Esophagus muscularis mucosa (tissue), 4 donors: ENCODE measurements at places on chromosomes 3 and 15. TPM values are rescaled to one million over a fixed set of nuclear protein-coding genes. Genes with fewer than 3 reads are reported as not detected.

The LRRC49 gene
- 8.4 TPM for total RNA-seq

The SCN11A gene
- 0.71 TPM for total RNA-seq

The SCAANT1 gene
- not detected for total RNA-seq

The RPL39L gene
- 8.3 TPM for total RNA-seq

The TRH gene
- total RNA-seq = not detected

The CCK gene
- 2.2 TPM for total RNA-seq

The TRNT1 gene
- total RNA-seq = 10.8 TPM

The SLC22A13 gene
- total RNA-seq = 0.29 TPM

The LYZL4 gene
- total RNA-seq = not detected

The TGM5 gene
- total RNA-seq = under 0.01 TPM

The BSN gene
- total RNA-seq = 0.42 TPM

The ISY1 gene
- 18.8 TPM for total RNA-seq

The TTLL13 gene
- total RNA-seq = not detected

The CLRN1 gene
- total RNA-seq = not detected

The B3GALNT1 gene
- 5.5 TPM for total RNA-seq

The GASK1A gene
- total RNA-seq = 10.2 TPM

The TOP2B gene
- total RNA-seq = 115 TPM

The OXTR gene
- total RNA-seq = 3.6 TPM

The PPIP5K1 gene
- 9.8 TPM for total RNA-seq

The TF gene
- 3.1 TPM for total RNA-seq

The CHRM5 gene
- not detected for total RNA-seq

The LRRC31 gene
- not detected for total RNA-seq

The EPHB3 gene
- 2.5 TPM for total RNA-seq

The KY gene
- 0.33 TPM for total RNA-seq

The SLC12A1 gene
- not detected for total RNA-seq

The ABI3BP gene
- 67.3 TPM for total RNA-seq

The ELL3 gene
- 7.7 TPM for total RNA-seq
